ENCODE measurements at places on chromosomes 13 and 19. TPM values are rescaled to one million over a fixed set of nuclear protein-coding genes. Genes with fewer than 3 reads are reported as not detected.

Gene ZNF699
- 8.5 TPM for polyA plus RNA-seq

Gene ONECUT3
- 0.05 TPM for polyA plus RNA-seq

Gene KCNK6
- 5.8 TPM for polyA plus RNA-seq

Gene DCT
- 0.28 TPM for polyA plus RNA-seq

Gene ZNF568
- 29.6 TPM for polyA plus RNA-seq

Gene ZSCAN4
- polyA plus RNA-seq = 0.18 TPM

Gene KXD1
- polyA plus RNA-seq = 67.9 TPM

Gene TPTE2
- 0.22 TPM for polyA plus RNA-seq

Gene S1PR5
- polyA plus RNA-seq = 0.87 TPM

Gene BORA
- 7.7 TPM for polyA plus RNA-seq

Gene ZNF724
- polyA plus RNA-seq = 5.4 TPM

Gene PBX4
- 17.4 TPM for polyA plus RNA-seq

Gene CRX
- 0.07 TPM for polyA plus RNA-seq

Gene ERICH4
- 0.44 TPM for polyA plus RNA-seq

Gene KANK2
- polyA plus RNA-seq = 236 TPM

Gene PLK5
- 0.22 TPM for polyA plus RNA-seq

Gene ATP8B3
- polyA plus RNA-seq = 0.99 TPM

Gene SERPINE3
- polyA plus RNA-seq = 0.65 TPM

Gene CYP2F1
- 0.42 TPM for polyA plus RNA-seq

Gene SYNE4
- 9.9 TPM for polyA plus RNA-seq

Gene ERICH6B
- 3.1 TPM for polyA plus RNA-seq

Gene PCDH20
- polyA plus RNA-seq = 9.5 TPM

Gene SLITRK1
- 0.07 TPM for polyA plus RNA-seq

Gene ARGLU1
- 408 TPM for polyA plus RNA-seq
